IMR-90 (cell line): ENCODE measurements at places on chromosomes 2 and 18. TPM values are rescaled to one million over a fixed set of nuclear protein-coding genes. Genes with fewer than 3 reads are reported as not detected.

GRCh38 chr2:219954331-219954730 is 326.9 kb downstream of the SLC4A3 start:
- DNase-seq: peak; percentile 33

GRCh38 chr2:184530239-184530638 is 68.1 kb upstream of the ZNF804A start:
- no peak for DNase-seq

- peak; percentile 55 for DNase-seq
Measured at GRCh38 chr2:46066601-46067000, 230.6 kb upstream of the EPAS1 start.

DNA sequence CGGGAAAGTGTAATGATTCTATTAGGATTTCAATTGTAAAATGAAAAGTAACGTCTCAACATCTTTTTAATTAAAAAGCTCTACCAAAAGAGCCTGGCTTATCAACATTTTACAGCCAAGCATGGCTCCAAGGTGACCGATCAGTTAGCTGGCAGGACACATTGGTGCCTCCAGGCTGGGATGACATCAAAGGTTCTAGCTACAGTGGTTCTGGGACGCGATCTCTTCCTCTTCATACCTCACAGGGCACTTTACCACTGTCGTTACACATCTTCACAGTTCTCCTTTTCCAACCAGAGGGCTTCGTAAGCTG is 693 bp downstream of the ORC2 start:
- DNase-seq: no peak

GRCh38 chr18:10130606-10131005 is 216.8 kb downstream of the VAPA start:
- no peak for DNase-seq

DNA sequence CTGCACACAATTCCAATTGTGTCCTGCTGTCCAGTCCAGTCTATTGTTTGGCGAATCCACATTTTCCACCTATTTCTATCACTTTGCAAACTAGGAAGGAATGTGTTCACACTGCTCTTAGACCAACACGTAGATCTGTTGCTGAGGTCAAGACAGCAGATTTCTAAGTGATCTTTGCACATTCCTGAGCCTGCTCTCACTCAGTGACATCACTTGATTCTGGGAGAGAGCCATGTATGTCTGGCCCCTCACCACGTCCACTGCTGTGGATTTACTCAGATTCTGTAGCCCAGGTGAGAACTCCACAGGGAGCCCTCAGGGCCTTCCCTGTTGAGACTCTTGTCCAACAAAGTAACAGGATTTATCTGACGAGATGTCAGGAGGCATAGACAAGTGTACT is 317.2 kb downstream of the TSN start:
- peak; percentile 45 for DNase-seq

The CD207 gene
- not detected in 2 replicates for total RNA-seq

The CYBRD1 gene
- total RNA-seq: 103 and 119 TPM in 2 replicates

DNA sequence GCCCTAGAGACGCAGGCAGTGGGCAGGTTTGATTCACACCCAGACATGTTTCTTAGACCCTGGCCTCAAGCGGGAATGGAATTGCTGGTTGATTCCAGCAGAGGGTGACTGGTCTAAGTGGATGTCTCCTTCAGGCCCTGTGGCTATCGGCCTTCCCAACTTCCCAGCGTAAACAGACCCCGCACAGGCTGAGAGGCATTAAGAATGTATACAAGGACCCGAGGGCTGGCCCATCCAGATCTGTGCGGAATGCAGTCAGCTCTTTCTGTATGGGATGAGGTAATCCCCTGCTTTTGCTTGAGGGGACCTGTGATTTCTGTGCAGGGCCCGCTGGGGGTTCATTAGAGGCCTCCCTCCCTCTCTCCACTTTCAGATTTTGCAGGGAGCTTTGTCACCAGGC is 6.5 kb downstream of the ACKR3 start:
- DNase-seq: no peak

The IL37 gene
- total RNA-seq: not detected in 2 replicates

DNA sequence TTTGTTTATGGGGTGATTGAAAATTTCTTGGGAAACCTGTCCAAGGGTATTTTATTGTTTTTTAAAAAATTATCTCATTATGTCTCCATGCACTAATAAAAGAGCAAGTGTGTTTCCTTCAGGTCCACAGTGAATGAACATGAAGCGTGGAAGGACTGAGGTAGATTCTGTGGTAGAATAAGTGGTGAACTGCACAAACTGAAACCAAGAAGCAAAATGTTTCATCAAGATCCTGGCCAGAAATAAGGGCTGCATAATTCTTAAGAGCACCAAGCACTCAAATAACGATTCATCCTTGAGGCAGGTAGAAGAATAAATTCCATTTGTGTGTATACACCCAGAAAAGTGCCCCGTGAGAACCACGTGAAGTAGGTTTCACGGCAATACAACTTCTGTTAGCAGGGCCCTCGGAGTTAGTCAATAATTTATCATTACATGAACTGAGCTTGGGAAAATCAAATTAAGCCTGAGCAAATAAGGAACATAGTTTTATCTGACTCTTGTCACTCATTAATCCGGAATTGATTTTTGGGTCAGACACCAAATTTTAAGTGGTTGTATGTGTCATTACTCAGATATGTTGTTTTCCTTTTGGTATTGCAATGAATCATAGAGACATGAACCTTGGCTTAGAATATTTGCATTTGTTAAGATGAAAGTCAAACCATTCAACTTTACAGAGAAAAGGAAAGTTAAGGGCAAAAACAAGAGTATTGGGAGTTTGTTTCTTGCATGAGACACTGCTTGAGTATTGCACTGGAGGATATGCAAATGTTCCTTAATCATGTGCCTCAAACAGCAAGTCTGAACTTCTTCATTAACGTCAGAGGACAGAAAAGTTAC is 472.6 kb upstream of the NETO1 start:
- DNase-seq: peak; percentile 48

- DNase-seq: peak; percentile 75
Measured at GRCh38 chr2:143513081-143513480, 383.9 kb downstream of the ARHGAP15 start.

GRCh38 chr2:161146209-161146775 is 13.9 kb upstream of the TANK start:
- DNase-seq: no peak

DNA sequence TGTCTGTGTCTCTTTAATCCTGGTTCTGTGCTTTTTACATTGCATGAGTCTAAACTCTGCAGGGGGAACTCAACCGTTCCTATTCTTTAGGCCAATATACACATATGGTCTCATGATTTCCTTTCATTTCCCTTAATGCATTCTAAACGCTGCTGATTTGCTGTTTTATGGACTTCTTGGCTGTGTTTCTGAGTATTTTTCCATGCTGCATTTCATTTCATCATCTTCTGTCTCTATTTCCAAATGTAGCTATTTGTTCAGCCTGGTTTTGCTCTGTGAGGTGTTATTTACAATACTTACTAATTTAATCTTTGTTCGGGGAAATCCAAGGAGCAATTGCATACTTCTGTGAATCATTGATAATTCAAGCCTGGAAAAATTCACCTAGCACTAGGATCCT is 897.2 kb downstream of the TSN start:
- DNase-seq: no peak

The CCDC85A gene
- 2.2 and 2.8 TPM in 2 replicates for total RNA-seq

DNA sequence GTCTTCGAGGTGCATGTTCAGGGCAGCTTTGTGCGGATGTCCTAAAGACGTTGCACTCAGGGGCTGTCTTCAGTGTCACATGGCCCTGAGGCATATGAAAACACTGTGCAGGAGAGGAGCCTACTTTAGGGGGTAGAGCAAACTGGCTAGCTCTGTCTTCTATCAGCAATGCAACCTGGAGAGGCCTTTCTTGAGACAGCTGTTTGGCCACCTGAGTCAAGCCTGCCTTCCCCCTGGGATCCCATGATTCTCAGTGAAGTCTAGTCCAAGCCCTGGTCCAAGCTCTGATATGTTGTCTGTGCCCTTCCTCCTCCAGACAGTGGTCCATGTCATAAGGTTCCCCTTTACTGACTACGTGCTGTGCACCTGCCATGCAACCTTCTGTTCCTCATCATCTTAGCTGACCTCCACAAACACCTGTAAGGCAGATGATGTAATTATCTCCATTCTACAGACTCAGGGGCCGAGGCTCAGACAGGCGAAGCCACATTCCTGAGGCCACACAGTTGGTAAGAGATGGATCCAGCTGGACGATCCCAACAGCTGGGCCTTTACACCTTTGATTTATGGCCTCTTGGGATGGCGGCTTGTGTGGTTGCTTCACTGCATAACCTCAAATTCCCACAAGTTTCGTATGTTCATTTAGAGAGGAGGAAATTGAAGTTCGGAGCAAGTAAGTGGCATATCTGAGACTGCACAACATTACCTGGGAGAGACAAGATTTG is 109.9 kb downstream of the COPS8 start:
- no peak for DNase-seq

The AAMP gene
- total RNA-seq: 112 and 118 TPM in 2 replicates

- no peak for DNase-seq
Measured at GRCh38 chr2:40147360-40147759, 304.5 kb downstream of the SLC8A1 start.

DNA sequence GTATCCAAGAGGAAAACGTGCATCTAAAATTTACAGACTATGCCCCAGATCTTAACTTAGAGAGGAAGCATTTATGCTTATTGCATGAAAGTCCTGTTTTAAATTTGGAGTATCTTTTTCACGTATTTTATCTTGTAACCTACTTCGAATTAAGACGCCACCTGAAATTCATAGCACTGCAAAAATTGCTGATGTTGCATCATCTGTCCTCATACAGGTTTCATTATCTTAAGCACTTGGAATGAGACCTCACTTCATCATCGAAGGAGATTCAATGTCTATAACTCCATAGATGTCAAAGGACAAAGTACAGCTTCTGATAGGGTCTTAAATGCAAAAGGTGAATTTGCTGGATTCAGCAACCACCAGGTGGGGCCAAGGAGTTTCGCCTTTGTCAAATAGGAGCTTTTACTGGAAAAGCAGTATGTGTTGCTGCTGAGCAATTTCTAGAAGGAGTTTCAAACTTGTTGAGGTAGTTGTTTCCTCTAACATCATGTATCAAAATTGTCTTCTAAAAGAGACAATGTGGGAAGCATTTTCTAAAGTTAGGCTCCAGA is 106.4 kb upstream of the CCDC85A start:
- DNase-seq: peak; percentile 7

GRCh38 chr2:235358981-235359471 is 134.8 kb upstream of the AGAP1 start:
- DNase-seq: peak; percentile 10

- peak; percentile 14 for DNase-seq
Measured at GRCh38 chr18:7870855-7871254, 303.7 kb downstream of the PTPRM start.

The APLF gene
- total RNA-seq: 2.3 and 3.3 TPM in 2 replicates
